ENCODE measurements at places on chromosomes 7 and 10. TPM values are rescaled to one million over a fixed set of nuclear protein-coding genes. Genes with fewer than 3 reads are reported as not detected.

DNA sequence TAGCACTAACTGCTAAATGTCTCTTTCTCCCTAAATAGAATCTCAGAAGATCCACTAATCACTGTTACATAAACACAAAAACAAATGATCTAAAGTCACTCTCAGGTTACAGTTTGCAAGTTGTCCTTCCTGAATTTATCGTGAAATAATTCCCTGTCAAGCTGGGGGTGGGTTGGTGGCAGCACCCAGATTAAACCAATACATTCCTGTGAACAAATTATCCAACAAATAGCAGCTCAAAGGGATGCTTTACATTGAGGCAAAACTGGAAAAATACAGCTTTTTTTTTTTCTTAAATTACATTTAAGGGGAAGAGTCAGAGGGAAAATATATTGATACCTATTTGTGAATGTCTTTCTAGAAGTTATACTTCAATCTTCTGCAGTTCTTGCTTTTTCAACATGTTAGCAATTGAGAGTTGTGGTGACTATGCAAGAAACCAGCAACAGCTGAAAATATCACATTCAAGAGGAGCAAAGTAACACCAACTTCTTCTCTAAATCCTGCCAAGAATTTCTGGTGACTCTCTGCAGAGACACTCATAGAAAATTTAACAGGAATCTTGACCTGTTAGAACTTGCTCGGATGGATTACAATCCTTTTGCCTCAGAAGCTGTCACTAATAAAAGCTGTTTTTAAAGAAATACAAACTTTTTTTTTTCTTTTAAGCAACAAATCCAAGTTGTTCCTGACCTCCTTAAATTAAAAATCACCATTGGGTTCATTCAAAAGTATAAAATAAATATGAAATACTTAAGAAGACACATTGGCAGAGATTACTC is 18.9 kb downstream of the LMOD2 start:
- DNase-seq = no peak

- no peak for DNase-seq
Observed at GRCh38 chr10:35685402-35685801, 43.3 kb upstream of the FZD8 start.

- no peak for DNase-seq
Observed at GRCh38 chr10:37937864-37938263, 38.6 kb downstream of the ZNF25 start.

GRCh38 chr10:60144099-60144498 is 237.7 kb upstream of the CCDC6 start:
- DNase-seq = no peak

The PIK3CG gene
- total RNA-seq = 3.5 TPM

The SAMD9L gene
- total RNA-seq = 6.9 TPM

The ANKRD1 gene
- total RNA-seq = 350 TPM

Measured in lung microvascular endothelial cell (primary cell).